ENCODE measurements at places on chromosomes 16 and 17.

GRCh38 chr17:28957992-28958355 lies 6.7 kb upstream of the PHF12 start:
- no peak for DNase-seq

GRCh38 chr16:2953706-2954627 lies 10.1 kb upstream of the KREMEN2 start:
- DNase-seq, result no peak

DNA sequence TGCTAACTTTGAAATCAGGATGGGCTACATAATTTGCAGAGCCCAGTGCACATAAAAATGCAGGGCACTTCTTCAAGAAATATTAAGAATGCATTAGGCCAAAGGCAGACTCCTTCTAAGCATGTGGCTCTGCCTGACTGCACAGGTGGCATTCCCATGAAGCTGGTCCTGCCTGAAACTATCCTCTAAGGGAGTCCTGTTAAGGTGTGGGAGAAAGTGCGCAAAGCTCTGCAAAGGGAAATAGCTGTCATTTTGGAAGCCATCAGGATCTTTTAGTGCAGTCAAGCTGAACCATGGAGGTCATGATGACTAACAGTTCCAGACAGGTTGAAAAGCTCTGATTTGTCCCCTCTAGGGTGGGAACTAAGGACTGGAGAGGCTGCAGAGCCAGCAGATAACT lies 41.9 kb upstream of the CRHR1 start:
- no peak for DNase-seq

DNA sequence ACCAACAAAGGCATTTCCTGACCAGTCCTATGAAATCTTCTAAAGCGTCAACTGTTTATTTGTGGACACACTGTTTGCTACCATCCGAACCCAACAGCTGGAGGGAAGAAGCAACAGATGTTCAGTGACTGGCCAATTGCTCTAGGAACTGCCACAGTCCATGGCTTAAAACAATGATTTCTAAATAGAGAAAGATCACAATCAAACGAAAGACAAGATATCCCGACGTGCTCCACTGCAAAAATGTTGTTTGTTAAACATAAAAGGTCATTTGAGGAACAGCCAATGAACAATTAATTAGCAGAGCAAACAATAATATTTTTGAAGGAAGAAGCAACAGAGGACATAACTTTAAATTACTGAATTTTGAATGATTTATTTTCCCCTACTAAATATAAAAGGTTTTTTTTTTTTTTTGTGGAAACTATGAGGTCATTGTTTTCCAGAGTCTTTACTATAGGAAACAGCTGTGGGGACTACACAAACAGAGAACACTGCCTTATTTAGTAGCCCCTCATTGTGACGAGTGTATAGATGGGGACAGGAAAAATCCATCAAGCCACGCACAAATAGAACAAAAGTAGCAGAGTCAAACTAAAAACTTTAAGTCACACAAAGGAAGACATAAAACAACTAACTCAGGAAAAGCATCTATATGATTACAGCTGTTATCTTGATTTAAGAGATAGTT lies 17.2 kb downstream of the USP31 start:
- no peak for DNase-seq

DNA sequence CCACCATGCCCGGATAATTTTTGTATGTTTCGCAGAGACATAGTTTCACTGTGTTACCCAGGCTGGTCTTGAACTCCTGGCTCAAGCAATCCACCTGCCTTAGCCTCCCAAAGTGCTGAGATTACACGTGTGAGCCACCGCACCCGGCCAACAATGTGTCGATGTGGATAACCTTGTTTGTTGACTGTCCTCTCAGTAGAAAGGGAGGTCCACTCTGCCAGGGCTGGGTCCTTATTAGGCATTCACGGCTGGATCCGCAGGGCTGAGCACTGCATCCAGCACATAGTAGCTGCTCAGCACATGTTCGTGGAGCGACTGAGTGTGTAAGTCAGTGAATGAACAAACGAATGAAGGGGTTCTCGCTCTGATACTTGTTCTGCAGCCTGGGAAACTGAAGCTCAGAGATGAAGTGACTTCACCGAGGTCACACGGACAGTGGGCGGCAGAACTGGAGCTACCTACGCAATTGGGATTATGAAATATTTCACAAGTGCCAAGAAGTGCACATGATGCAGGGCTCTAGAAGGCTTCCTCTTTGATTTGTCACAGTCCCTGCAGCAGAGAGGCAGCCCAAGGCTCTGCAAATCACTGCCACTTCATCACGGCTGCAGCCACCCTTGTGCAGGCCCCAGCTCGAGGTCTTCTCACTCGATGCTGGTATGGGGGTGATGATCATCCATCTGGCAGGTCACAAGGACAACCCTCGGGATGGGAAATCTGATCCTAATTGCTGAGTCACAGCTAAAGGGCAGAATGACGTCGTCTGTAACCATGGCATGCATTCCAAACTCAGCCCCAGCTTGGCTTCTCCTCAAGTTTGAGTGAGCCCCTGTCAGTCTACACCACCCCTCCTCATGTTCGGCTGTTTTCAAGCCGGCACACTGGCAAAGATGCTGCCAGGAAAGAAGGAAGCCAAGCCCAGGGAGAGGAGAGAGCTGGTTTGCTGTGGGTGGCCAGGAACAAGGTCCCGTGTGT lies 28.0 kb upstream of the SNN start:
- DNase-seq, result peak; percentile 96

GRCh38 chr16:62225675-62226074 lies 189.4 kb upstream of the CDH8 start:
- DNase-seq, result no peak

- DNase-seq, result no peak
These were observed 2.8 kb downstream of the CAPN15 start for GRCh38 chr16:530111-530817.

GRCh38 chr16:83238949-83239691 lies 568.7 kb upstream of the HSBP1 start:
- DNase-seq, result no peak

- no peak for DNase-seq
These were observed 1711.2 kb downstream of the TP53TG3F start for GRCh38 chr16:35170610-35171009.

GRCh38 chr17:46994993-46995392 lies 15.9 kb upstream of the RPRML start:
- no peak for DNase-seq

- DNase-seq, result no peak
These were observed 29.0 kb upstream of the HOXB13 start for GRCh38 chr17:48757524-48757961.

DNA sequence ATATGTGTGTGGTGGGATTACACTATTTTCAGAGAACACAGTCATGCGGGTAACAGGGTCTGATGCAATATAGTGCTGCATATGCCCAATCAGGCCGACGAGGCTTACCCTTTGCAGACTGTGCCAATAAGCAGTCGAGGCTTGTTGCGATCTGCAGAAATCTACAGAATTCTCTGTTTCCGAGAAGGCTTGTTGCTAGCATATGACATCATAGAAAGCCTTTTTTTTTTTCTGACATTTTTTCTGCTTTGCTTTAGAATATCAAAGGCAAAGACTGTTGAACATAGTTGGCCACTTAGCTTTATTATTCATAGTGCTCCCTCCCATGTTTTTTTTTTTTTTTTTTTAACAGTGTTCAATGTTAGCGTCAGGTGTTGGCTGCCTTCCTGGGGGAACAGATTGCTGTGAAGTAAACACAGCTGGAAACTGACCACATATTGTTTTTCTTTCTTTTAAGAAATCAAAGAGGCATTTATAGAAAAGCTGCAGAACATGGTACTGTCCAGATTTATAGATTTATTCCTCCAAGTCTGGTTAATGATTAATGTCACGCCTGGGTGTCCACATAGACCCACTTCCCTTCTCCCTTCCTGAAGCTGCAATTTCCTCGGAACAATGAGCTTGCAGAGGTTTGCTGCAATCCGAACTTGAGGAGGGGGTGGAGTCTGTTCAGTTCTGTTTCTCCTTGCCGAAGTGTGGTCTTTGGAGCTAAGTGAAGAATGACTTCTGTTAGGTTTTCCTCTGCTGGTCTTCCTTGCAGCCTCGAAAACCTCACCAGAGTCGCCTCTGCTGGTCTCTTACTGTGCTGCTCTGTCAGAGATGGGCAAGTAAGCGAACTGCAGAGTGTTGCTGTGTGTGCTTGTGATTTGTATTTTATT lies 87.3 kb downstream of the MAP2K6 start:
- DNase-seq, result peak; percentile 9

DNA sequence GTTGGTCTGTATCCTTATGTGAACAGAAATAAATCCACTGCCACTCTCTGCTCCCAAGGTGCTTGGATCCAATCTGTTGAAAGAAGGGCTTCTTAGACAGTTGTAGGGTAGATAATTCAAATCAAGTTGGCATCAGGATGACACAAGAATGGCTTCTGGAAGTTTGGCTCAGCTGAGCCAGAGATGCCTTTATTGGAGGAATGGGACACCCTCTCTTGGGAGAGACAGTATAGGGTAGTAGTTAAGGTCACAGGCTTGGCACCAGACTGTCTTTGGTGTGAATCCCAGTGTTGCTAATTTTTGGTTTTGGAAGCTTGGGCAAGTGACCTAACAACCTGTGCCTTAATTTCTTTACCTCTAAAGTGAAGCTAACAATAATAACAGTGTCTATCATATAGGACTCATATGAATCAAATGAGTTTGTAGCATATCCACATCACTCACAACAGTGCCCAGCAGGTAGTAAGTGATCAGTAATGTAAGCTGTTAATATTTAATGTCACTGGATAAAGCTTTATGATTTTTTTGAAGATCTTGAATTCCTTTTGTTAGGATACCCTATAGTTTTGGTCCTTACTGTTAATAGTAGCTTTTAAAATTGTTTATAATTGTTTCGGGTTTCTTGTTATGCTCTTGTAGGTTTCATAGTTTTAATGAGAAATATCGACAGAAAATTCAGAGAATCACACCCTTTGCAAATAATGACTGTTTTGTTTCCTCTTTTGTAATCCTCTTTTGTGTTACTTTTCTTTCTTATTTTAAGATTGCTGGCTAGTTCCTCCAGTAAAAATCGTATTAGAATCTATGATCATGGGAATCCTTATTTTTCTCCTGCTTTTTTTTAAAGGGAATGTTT lies 19.1 kb downstream of the ZNRF1 start:
- DNase-seq, result no peak

DNA sequence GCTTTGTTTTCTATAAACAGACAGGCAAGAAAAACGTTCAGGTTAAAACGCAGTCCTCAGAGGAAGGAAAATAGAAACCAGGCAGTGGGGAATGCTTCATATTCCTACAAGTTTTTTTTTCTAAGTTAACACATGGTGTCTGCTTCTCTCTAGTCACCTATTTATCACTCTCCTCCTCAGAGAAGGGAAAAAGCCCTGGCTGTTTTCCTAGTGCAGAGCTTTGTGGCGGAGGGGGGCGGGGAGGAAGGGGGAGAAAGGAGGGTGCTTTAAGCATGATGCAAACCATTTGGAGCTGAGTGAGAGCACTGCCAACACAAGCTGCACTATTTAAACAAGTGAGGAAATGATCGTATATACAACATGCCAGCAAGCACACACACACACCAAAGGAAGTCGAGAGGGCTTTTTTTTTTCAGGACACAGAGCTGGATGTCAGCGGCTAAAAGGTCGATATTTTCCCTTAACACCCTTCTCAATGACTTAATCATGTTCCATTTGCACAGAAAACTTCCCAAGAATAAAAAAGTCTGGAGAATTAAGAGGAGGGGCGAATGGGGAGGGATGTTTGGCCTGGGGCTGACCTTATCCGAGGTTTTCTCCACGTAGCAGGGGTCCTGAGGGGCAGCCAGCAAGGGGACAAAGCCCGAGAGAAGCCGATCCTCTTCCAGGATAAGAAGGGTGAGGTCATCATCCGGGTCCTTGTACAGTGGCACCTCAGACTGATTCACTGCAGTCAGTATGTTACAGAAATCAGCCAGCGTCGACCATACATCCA lies 117.4 kb downstream of the HIC1 start:
- DNase-seq, result peak; percentile 86

DNA sequence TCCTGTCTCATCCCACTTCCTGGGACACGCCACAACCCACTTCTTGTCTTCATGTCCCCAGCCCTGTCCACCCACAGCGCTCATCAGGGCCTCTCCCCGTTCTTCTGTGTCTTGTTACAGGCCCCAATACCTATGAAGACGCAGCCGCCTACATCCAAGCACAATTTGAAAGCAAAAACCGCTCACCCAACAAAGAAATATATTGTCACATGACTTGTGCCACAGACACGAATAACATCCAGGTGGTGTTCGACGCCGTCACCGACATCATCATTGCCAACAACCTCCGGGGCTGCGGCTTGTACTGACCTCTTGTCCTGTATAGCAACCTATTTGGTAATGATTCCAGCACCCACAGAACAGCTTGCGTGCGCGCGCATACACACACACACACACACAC lies 70.6 kb downstream of the AMFR start:
- no peak for DNase-seq

DNA sequence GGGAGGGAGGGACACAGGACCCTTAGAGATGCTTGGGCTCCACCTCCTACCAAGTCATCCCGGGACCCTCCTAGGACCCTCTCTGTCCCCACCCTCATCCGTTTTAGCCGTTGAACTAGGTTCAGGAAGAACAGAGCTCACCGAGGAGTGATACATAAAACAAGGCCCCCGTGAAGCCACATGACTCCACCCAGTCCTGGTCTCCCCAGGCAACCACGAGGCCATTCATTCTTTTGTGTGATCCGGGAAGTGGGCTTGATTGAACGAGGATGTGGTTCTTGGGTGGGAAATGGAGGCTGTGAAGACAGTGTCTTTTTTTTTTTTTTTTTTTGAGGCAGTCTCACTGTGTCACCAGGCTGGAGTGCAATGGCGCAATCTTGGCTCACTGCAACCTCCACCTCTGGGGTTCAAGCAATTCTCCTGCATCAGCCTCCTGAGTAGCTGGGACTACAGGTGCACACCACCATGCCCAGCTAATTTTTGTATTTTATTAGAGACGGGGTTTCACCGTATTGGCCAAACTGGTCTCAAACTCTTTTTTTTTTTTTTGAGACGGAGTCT lies 14.8 kb downstream of the TRARG1 start:
- DNase-seq, result no peak

GRCh38 chr16:79480056-79480455 lies 120.5 kb downstream of the MAF start:
- no peak for DNase-seq

GRCh38 chr16:68257251-68257905 lies 6.9 kb upstream of the SLC7A6 start:
- no peak for DNase-seq

DNA sequence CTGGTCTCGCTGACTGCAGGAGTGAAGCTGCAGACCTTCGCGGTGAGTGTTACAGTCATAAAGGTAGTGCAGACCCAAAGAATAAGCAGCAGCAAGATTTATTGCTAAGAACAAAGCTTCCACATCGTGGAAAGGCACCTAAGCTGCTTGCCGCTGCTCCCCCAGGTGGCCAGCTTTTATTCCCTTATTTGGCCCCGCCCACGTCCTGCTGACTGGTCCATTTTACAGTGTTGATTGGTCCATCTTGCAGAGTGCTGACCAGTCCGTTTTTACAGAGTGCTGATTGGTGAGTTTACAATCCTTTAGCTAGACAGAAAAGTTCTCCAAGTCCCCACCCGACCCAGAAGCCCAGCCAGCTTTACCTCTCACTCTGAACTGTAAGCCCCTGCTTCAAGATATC lies 227.8 kb downstream of the ABCC12 start:
- DNase-seq, result no peak

DNA sequence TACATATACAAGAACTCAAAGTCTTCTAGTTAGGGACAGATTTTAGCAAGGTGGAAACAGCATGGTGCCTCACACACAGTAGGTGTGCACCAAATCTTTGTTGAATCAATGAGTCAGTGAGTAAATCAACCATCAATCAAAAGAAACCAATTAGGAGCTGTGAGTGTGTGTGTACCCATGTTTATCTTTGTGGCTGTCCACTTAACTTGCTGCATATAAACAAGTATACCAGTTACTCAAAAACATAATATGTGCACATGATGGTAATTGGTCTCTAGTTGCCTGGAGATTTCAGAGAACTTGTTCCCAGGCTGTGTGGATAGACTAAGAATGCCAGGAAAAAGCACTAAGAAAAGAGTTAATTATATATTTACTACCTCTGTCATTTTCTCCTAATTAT lies 272.2 kb upstream of the CCL2 start:
- DNase-seq, result no peak

All from amniotic stem cell (primary cell).